ENCODE measurements at places on chromosomes 5 and 9.

- DNase-seq, result peak; percentile 58
Observed at GRCh38 chr9:123359106-123359505, 3.1 kb downstream of the CRB2 start.

DNA sequence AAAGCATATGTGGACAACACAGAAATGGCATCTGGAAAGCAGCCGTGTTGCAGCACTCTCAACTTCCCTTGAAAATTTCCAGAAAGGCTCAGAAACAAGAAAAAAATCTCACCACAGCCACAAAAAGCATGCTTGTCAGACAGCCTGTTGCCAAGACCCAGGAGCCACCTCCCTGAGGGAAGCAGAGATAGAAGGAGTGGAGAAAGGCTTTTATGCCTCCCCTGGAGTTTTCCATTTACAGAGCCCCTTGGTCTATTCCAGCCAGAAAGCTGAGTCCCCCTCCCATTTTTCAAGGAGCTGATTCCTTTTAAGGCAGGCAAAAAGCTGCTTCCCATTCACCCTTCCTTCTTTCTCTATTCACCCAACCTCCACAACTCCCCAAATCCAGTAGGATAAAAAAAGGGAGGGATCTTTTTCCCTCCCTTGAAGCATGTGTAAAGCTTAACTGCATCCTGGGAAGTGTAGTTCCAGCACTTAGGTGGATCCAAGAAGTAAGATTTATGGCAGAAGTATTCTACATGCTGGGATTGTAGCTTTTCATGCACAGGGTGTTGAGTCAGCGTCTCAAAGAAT, 37.1 kb upstream of the PALM2AKAP2 start:
- DNase-seq, result no peak

DNA sequence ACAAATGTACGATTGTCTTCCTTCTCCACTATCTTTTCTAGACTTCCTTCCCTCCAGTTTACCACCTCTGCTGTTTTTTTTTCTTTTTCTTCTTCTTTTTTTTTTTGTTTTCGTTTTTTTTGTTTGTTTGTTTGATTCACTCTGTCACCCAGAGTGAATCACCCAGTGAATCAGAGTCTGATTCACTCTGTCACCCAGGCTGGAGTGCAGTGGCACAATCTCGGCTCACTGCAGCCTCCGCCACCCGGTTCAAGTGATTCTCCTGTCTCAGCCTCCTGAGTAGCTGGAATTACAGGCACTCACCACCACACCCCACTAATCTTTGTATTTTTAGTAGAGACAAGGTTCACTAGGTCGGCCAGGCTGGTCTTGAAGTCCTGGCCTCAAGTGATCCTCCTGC, 375.7 kb downstream of the NTRK2 start:
- no peak for DNase-seq

GRCh38 chr9:8208465-8208864, 408.9 kb upstream of the DMAC1 start:
- DNase-seq, result no peak

GRCh38 chr9:119801311-119801710, 432.1 kb upstream of the BRINP1 start:
- DNase-seq, result no peak

- DNase-seq, result no peak
Observed at GRCh38 chr5:52897238-52897614, 91.9 kb upstream of the ITGA2 start.

- DNase-seq, result peak; percentile 32
Observed at GRCh38 chr9:19985081-19985480, 196.2 kb upstream of the SLC24A2 start.

- DNase-seq, result peak; percentile 15
Observed at GRCh38 chr5:157252711-157253465, 13.0 kb upstream of the CYFIP2 start.

DNA sequence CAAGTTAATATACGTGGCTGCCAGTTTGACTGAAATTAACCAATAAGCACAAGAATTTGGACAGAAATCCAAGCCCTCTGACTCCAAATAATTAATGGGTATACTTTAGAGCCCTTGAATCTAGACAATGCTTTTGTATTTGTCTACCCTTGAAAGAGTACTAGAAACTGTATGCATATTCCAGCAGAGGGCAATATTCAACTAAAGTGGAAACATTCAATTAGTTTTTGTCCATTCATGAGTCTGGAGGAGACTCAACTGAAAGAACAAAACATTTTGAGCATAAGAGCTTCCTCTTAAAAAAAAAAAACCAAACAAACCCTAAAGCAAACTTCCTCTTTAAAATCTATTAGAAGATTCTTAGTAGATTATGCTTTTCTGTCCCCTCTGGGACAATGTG, 157.8 kb downstream of the ARHGEF28 start:
- DNase-seq, result peak; percentile 50

DNA sequence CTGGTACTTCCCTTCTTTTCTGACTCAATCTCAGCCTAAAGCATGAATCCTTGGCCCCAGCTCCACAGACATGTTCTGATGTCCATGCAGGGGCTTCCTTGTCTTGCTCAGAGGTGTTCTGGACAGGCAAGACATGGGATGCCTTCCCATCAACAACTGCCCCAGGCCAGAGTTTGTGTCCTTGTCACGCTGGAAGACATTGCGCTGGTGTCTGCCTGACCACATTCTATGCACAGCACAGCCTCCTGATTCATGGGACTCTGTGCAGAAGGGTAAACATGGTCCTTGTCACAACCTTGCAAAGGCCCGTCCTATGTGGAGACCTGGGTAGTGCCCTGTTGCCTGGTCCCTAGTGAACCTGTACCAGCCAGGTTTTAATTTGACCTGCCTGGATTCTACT, 212.2 kb downstream of the FSTL4 start:
- no peak for DNase-seq

GRCh38 chr5:158601118-158601517, 498.6 kb downstream of the EBF1 start:
- no peak for DNase-seq

- DNase-seq, result peak; percentile 79
Observed at GRCh38 chr9:122265149-122265915, 650 bp downstream of the MRRF start.

GRCh38 chr9:123586275-123586674, 230.3 kb downstream of the CRB2 start:
- DNase-seq, result peak; percentile 80

DNA sequence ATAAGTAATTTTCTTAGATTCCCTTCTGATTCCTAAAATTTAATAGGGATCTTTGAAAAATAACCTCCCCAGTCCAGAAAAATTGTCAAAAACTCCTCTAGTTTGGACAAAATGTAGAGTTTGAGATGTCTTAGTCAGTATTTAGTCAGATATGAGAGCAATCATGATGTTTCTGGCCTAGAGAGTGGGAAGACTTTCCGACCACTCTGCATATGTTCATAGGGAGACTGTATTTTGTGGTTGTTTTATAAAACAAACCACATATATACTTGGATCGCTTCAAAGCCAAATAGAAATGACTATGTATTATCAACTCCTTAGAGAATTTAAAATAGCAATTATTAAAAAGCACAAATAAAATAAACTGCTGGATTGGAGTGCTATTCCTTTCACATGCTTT, 15.8 kb downstream of the ZFAND5 start:
- DNase-seq, result no peak

- DNase-seq, result peak; percentile 23
Observed at GRCh38 chr9:5800969-5801738, 31.8 kb downstream of the ERMP1 start.

DNA sequence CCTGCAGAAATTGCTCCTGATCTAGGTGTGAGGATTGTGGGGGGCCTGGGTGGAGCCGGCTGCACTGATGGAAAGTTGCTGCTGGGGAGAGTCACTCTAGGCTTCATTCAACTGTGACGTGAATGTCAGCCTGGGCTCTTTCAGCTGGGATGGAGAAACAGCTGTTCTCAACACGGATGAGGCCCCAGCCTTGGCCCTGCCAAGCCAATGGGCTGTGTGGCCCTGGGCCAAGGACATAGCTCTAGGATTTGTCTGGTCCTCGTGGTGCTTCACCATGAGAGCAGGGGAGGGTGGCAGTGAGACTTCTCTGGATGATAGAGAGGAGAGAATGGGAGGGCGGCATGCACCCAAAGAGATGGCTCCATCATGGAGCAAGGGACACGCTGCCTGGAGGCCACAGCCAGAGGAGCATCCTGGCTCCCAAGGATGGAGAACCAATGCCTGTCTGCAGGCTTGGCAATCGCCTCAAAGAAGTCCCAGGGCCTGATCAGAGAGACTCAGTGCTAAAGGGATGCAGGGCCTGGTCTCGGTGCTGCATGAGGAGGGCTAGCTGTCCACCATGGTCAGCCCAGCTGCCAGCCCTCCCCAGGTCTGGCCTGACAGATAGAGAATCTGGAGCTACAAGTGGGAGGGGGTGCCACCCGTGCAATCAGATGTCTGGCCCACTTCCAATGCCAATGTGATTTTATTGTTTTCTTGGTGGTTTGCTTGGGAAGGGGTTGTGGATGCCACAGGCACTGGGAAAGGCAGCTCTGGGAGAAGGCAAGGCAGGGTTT, 141.0 kb downstream of the GADD45G start:
- no peak for DNase-seq

DNA sequence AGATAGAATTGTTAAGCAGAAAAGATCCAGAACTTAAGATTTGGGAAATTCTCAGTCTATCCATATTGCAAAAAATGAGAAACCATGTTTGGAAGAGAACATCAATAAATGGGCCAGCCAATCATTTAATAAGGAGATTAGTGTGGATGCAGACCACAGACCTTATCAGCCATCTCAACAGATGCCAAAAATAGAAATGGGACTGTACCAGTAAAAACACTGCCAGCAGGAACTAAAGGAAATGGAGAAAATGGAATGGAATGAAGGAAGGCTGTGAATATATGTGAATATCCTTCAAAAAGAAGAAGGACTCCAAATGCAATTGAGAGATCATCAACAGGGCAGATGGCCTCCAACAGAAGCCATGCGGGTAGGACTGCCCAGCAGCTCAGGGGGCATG, 52.7 kb upstream of the ZNF618 start:
- DNase-seq, result no peak

DNA sequence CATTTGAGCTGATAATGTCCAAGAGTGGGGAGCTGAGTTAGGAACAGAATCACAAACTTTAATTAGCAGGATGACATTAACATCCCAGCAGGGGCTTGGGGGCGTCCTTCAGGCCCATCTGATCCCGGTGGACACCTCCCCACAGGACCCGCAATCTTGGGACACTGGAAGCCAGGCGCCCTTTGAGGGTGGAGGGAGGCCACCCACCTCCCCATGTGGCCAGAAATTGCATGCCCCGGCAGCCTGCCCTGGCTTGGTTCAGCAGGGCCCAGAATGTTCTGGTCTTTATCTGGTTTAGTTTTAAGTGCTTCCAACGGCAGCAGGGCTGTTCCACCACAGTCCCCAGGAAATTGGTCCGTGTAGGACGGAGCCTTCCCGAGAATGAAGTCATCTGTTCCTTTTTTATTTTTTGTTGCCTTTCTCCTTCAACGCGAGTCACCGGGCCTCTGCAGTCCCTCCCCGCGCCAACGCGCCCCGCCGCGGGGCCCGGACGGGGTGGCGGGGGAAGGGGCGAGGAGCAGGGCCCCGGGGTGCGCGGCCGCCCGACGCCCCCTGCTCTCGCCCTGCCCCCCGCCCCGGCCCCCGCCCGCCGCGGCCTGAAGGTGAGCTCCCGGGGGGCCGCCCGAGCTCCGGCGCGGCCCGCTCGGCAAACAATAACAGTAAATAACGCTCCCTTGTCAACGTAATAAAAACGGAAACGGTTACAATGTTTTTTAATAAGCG, 207.9 kb downstream of the C9orf50 start:
- peak; percentile 92 for DNase-seq

GRCh38 chr5:130528474-130528873, 624.2 kb downstream of the CHSY3 start:
- peak; percentile 41 for DNase-seq

- peak; percentile 16 for DNase-seq
Observed at GRCh38 chr5:153816870-153817269, 221.8 kb downstream of the FAM114A2 start.

DNA sequence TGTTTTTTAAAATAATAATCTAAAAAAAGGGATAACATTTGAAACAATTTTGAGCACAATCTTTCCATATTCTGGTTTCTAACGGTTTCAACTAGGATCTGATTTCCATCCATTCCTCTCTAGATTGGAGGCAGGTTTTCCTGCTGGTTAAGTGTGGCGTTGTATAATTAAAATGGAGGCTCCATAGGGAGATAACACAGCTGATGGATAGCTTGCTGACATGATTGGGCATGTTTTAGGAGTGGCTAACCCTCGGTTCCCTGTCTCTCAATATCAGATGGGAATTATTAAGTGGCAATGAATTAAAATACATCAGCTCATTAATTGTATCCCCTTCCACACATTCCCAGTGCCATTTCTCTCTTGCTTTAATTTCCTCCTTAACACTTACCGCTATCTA, 209.0 kb downstream of the ALDH1A1 start:
- no peak for DNase-seq

DNA sequence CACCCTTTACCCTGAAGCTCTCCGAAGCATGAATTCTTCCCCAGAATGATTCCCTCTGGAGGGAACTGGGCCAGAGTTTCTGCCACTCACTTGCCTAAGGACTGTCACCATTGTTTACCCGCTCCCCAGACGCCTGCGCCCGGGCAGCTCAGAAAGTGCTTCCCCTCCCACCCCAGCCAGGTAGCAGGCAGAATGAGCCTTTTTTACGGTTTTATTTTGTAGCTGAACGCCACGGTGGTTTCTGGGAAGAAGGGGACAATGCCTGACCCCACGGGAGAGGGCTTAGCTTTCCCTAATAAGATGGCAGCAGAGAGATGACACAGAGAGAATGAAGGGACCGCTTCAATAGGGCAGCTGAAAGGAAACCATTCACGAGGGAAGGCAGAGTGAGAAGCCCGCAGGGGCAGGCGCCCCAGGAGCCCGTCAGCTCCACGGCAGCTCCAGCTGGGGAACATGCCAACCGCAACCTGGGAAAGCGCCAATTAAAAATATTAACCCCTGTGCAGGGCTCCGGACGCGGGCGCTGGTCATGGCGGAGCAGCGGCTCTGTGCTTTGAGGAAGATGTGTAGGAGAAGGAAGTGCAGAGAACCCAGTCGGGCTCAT, 20.4 kb upstream of the NTNG2 start:
- DNase-seq, result peak; percentile 69

GRCh38 chr5:147391781-147392180, 118.1 kb downstream of the DPYSL3 start:
- peak; percentile 77 for DNase-seq

DNA sequence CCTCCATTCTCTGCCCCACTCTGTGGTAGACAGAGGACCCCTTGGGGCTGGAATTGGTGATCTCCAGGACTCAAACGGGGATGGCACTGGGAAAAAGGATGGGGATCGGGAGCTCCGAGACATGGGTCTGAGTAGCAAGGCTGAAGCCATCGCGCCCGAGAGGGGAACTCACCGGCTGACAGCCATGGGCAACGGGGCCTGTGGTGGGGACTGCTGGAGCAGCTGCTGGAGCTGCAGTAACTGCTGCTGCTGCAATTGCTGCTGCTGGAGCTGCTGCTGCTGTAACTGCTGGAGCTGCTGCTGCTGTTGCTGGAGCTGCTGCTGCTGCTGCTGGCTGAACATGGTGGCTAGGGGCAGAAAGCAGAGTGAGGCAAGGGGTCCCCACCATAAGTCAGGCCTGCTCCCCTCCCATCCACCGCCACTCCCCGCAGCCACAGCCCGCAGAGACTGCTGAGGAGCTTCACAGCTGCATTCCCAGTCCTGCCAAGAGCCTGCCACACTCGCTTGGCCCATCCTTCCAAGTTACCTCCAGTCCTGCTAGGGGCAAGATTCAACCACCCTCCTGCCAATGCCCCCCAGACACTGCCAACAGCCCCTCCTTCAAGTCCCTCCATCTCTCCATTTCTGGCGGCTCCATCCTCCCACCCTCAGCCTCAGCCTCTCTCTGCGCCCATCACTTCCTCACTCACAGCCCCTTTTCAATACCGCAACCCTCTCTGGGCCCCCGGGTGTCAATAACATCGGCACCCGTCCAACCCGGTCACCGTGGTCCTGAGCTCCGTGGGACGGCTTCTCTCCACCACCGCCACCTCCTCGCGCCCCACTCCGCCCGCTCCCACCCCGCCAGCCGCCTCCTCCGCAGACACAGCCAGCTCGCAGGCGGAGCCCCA, 611 bp downstream of the CIZ1 start:
- DNase-seq, result peak; percentile 54
